Esophagus muscularis mucosa (tissue), 4 donors: ENCODE measurements at places on chromosomes 2 and 18. TPM values are rescaled to one million over a fixed set of nuclear protein-coding genes. Genes with fewer than 3 reads are reported as not detected.

DNA sequence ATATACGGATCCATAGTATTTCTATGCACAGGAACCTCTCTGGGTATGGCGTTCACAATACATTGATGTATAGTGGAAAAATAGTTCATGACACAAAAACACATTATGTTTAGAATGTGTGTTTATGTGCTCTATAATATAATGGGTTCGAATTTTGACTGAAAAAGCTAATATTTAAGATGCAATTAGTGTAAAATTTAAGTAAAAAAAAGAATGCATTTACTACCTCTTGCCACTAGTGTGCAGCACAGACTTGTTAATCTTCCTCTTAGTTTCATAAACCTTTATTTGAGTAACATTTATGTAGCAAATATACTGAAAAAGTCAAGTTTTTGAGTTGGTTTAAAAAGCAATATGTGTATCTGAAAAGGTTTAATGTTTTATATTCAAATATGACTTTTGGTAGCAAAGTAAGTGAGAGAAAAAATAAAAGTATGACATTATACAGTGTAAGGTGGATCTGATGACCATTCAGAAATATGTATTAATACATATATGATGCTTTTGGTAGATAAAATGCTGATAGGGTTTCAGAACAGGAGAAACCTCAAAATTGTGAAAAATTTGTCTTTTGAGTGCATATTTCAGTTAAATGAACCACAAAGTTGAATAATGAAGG, 49.4 kb downstream of the CCDC102B start:
- no peak overlapping the region for H3K4me3 ChIP-seq
- H3K27ac ChIP-seq, result no peak overlapping the region
- peaks cover 5% of the 10 kb centered on the region for H3K4me1 ChIP-seq
- H3K36me3 ChIP-seq, result no peaks in the 10 kb centered on the region
- H3K27me3 ChIP-seq, result no peaks in the 10 kb centered on the region
- no peak for DNase-seq

DNA sequence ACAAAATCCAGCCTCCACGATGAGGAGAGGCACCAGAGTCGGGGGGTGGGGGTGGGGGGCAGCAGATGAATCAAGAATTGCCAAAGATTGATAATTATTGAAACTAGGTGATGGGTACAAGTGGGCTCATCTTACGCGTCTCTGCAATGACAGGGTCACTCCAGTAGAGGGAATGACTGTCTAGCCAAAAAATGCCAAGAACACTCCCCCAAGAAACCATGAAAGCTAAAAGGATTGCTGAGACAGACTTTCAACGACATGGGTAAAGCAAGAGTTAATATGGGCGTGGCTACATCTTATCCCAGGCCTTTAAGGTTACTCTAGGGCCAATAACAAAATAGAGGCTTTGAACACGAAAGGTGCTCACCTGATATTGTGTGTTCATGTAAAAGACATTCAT, 86.5 kb downstream of the STK39 start:
- DNase-seq, result no peak
- no peak overlapping the region for H3K27ac ChIP-seq
- H3K4me1 ChIP-seq, result peaks cover 34% of the 10 kb centered on the region
- peaks cover 12% of the 10 kb centered on the region for H3K36me3 ChIP-seq
- H3K4me3 ChIP-seq, result no peak overlapping the region

GRCh38 chr2:19671916-19672315, 229.9 kb downstream of the TTC32 start:
- H3K27ac ChIP-seq, result no peak overlapping the region
- no peaks in the 10 kb centered on the region for H3K27me3 ChIP-seq
- no peaks in the 10 kb centered on the region for H3K36me3 ChIP-seq
- no peak overlapping the region for H3K4me3 ChIP-seq

- no peak overlapping the region for H3K27ac ChIP-seq
- no peak overlapping the region for H3K4me3 ChIP-seq
- H3K4me1 ChIP-seq, result no peaks in the 10 kb centered on the region
- no peaks in the 10 kb centered on the region for H3K27me3 ChIP-seq
- H3K36me3 ChIP-seq, result no peaks in the 10 kb centered on the region
Measured at GRCh38 chr18:28652654-28653053, 475.7 kb upstream of the CDH2 start.

- DNase-seq, result no peak
- peaks cover 7% of the 10 kb centered on the region for H3K36me3 ChIP-seq
- no peaks in the 10 kb centered on the region for H3K27me3 ChIP-seq
- no peaks in the 10 kb centered on the region for H3K4me1 ChIP-seq
Measured at GRCh38 chr18:74937291-74937690, 271.6 kb downstream of the PTGR3 start.

GRCh38 chr2:217165547-217165946, 305.7 kb upstream of the TNP1 start:
- H3K27ac ChIP-seq, result no peak overlapping the region
- H3K4me1 ChIP-seq, result peaks cover 9% of the 10 kb centered on the region
- H3K36me3 ChIP-seq, result no peaks in the 10 kb centered on the region
- no peak for DNase-seq
- no peaks in the 10 kb centered on the region for H3K27me3 ChIP-seq

Gene HJURP
- total RNA-seq, result 0.23 TPM
